ENCODE measurements at places on chromosomes 5 and 9.

- no peak for DNase-seq
Observed at GRCh38 chr5:74340476-74340875, 300.1 kb downstream of the ENC1 start.

- no peak for DNase-seq
Observed at GRCh38 chr5:153903321-153903720, 135.4 kb downstream of the FAM114A2 start.

- DNase-seq, result no peak
Observed at GRCh38 chr5:60516688-60517087, 183.3 kb downstream of the DEPDC1B start.

GRCh38 chr5:178237431-178238312 is 5.1 kb upstream of the PHYKPL start:
- DNase-seq, result no peak
